ENCODE measurements at places on chromosomes 4 and X. TPM values are rescaled to one million over a fixed set of nuclear protein-coding genes. Genes with fewer than 3 reads are reported as not detected.

GPC4 gene
- under 0.01 TPM for total RNA-seq

TRO gene
- 5.9 TPM for total RNA-seq

TSR2 gene
- 16.3 TPM for total RNA-seq

UGT2A3 gene
- not detected for total RNA-seq

TMPRSS11F gene
- total RNA-seq = not detected

STK32B gene
- 9.4 TPM for total RNA-seq

UPF3B gene
- 1.6 TPM for total RNA-seq

MAGEA6 gene
- not detected for total RNA-seq

PAQR3 gene
- 17.5 TPM for total RNA-seq

ADAM29 gene
- total RNA-seq = not detected

EIF4E gene
- 295 TPM for total RNA-seq

MAGEB2 gene
- total RNA-seq = not detected

TRIM61 gene
- total RNA-seq = under 0.01 TPM

NBDY gene
- 3.3 TPM for total RNA-seq

FAM241A gene
- total RNA-seq = 5.5 TPM

PGM2 gene
- 74.0 TPM for total RNA-seq

VSIG1 gene
- 0.97 TPM for total RNA-seq

TCP11X2 gene
- total RNA-seq = not detected

EGF gene
- under 0.01 TPM for total RNA-seq

MTMR8 gene
- 0.15 TPM for total RNA-seq

PLAC8 gene
- total RNA-seq = not detected

CCDC110 gene
- total RNA-seq = under 0.01 TPM

STATH gene
- not detected for total RNA-seq

BGN gene
- 15.7 TPM for total RNA-seq

KCND1 gene
- total RNA-seq = 0.46 TPM

SPP1 gene
- total RNA-seq = 1.4 TPM

TACR3 gene
- total RNA-seq = not detected

PAPSS1 gene
- total RNA-seq = 79.9 TPM

CT47B1 gene
- total RNA-seq = not detected

Data from epithelial cell of umbilical artery (primary cell).